ENCODE measurements at places on chromosomes 2 and 18.

- no peak for DNase-seq
Measured at GRCh38 chr2:139020287-139020686, 240.1 kb upstream of the NXPH2 start.

DNA sequence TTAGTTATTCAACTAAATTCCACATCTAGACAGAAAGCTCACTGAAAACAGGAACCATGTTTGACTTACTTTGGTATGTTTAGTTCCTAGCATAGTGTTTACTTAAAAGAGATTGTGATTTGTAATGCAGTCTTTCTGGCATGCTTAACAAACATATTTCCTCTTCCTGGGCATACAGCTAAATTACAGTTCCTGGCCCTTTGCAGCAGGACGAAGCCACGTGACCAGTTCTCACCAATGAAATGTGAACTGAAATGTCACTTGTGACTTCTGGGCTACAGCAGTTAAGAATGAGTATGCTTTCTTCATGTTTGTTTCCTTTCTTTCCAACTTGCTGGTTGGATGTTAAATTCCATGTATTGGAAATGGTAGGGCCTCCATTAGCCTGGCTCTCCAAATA, 330.5 kb downstream of the FIGN start:
- DNase-seq: no peak

- DNase-seq: peak; percentile 88
Measured at GRCh38 chr2:205868773-205869333, 186.6 kb downstream of the NRP2 start.

- DNase-seq: no peak
Measured at GRCh38 chr18:51999351-51999750, 340.6 kb upstream of the DCC start.

GRCh38 chr2:107645586-107645985, 181.1 kb upstream of the RGPD4 start:
- DNase-seq: no peak

DNA sequence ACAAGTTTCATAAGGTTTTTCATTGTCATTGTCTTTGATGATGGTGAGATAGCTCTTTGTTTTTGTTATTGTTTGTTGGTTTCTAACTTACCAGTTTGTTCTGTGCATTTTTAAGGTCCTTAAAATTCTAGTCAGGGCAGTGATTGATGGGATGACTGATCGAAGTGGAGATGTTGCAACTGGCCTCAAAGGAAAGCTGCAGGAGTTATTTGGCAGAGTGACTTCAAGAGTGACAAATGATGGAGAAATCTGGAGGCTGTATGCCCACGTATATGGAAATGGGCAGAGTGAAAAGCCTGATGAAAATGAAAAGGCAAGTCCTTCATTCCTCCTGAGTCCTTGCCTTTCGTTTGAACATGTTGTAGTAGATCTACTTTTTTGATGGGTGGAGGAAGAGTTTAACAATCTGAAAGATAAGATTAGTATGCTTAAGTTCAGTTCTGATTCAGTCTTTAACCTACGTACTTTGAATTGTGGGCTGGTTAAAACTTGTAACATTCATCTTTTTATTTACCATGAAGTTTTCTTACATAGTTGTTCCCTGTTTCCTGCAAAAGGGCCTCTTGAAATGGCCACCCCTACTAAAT, 135.8 kb upstream of the LTBP1 start:
- peak; percentile 56 for DNase-seq

DNA sequence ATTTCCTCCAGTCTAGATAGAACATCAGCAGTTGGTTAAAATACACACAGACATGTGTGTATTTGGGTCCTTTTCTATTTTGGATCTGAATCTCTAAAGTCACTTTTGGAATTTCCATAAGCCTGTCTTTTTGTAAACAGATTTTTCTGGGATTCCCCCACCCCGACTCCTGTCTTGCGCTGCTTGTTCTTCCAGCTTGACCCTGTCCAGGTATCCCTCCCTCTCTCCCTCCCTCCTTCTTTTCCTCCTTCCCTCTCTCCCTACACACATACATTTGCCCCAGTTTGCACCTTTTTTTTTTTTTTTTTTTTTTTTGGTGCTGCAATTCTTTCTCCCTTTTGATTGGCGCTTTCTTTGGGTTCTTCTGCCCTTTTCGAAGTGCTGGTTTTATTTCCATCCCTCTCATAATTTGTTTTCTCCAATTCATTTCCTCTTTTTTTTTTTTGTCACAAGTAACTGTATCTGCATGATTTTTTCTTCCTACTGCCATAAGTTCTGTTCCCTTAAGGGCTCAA, 114.8 kb upstream of the SERTAD2 start:
- no peak for DNase-seq

DNA sequence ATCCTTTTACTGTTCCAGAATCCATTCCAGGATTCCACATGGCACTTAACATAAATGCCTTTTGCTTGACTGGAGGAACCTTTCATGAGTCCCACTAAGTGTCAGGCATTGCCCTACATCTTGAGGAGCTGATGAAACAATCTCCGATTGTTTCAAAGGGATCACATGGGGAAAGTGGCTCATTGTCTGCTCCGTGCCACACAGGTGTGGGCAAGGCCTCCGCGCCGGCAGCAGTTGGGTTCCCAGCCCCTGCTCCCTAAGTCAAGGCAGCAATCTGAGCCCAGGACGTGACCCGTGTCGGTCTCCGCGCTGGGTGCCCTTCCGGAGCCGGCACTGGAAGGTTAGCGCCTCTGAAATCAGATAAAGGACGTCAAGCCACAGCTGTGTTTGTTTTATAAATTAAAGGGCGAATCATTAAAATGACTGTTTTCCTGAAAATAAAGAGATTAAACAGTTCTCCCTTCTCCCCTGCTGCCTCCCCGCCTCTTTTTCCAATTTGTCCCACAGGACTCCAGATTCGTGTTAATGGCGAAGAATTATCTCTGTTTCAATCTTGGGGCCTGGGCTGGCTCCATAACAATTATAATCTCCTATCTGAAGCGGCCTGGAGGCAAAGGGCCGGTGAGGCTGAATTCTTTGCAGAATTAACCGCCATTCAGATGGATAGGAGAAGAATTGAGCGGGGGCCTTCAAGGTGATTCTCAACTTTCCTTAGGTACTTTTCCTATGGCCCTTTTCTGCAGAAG, 84.3 kb upstream of the FZD7 start:
- DNase-seq: no peak

- no peak for DNase-seq
Measured at GRCh38 chr2:9385841-9386240, 37.5 kb downstream of the ITGB1BP1 start.

- peak; percentile 35 for DNase-seq
Measured at GRCh38 chr18:3055186-3055728, 42.3 kb upstream of the LPIN2 start.

DNA sequence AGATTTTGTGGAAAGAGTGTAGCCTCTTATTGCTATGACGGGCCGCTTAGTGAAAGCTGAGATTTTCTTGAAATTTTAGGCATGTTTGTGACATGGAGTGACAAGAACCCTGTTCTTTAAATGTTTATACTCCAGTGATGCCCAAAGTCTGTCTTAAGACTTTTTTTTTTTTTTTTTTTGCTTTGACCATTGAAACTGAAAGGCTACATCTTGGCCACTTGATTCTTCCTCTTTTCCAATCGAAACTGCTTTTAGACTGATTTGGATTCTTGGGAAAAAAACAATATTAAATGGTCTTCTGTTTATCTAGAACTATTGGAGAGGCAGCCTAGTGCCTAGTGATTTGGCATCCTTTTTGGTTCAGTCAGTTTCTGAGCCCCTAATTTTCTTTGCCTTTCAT, 2.4 kb upstream of the SLC8A1 start:
- DNase-seq: no peak

- DNase-seq: peak; percentile 73
Measured at GRCh38 chr2:213161759-213162515, 10.5 kb upstream of the IKZF2 start.

DNA sequence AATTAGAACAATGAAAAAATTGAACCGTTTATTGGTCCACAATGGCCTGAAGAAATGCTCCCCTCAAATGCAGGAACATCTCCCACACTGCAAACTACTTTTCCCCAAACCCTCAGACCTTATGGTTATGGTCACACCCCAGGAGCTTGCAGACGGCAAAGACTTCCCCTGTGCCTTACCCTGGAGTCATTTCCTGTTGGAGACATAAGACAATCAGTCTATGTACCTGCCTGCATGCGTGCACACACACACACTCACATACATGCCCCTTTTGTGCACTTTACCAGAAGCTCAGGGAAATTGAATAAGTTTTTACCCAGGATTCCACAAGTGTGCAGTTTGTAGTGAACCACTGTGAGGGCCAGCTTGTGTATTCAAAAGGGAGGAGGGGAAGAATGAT, 281.9 kb upstream of the CELF4 start:
- DNase-seq: no peak

DNA sequence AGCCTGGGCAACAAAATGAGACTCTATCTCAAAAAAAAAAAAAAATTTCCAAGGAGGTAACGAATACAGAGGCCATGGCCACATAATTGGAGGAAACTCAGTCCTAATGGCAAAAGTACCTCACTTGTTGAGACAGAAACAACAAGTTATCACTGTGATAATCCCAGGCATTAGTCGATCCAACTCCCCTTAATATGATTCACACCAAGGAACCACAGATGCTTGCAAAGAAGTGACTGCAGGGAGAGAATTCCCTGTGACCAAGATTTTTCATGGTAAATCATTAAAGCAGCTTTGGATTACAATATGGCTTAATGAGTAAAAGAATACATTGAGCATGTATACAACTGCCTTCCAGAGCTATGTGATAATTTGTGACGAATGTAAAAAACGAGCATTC, 80.4 kb upstream of the RNU4ATAC start:
- no peak for DNase-seq

- DNase-seq: peak; percentile 17
Measured at GRCh38 chr2:62292190-62292589, 96.3 kb downstream of the B3GNT2 start.

DNA sequence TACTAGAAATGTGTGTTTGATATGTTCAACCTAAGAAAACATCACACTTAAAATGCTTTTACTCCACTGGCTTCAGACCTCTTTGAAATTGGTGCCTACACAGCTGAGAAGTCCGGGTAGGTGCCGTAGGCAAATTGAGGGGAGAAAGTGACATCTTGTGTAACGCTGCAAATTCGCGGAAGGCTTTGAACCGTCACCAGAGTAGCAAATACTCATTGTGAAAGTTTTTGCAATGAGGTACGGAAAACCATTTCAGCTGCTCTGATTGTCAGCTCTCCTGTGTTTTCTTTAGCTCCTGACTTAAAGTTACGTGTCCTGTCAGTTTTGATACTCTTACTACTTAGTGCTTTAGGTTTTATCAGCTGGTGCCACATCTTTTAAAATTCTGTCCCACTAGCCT, 224.5 kb downstream of the FAM210A start:
- no peak for DNase-seq

GRCh38 chr2:69704446-69704845, 37.5 kb upstream of the ANXA4 start:
- no peak for DNase-seq

GRCh38 chr2:109032229-109032820, 43.3 kb upstream of the EDAR start:
- DNase-seq: no peak

DNA sequence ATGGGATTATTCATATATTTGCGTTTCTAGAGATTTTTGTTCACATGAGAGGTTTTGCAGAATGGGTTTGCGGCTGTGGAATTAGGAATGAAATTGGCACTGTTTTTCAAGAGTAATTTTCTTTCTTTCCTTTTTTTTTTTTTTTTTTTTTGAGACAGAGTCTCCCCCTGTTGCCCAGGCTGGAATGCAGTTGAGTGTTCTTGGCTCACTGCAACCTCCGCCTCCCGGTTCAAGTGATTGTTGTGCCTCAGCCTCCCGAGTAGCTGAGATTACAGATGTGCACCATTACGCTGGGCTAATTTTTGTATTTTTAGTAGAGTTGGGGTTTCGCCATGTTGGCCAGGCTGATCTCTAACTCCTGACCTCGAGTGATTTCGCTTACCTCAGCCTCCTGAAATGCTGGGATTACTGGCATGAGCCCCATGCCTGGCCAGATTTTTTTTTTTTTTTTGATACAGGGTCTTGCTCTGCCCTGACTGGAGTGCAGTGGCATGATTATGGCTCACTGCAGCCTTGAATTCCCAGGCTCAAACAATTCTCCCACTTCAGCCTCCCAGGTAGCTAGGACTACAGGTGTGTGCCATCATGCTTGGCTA, 65.3 kb downstream of the MIB1 start:
- DNase-seq: peak; percentile 7

DNA sequence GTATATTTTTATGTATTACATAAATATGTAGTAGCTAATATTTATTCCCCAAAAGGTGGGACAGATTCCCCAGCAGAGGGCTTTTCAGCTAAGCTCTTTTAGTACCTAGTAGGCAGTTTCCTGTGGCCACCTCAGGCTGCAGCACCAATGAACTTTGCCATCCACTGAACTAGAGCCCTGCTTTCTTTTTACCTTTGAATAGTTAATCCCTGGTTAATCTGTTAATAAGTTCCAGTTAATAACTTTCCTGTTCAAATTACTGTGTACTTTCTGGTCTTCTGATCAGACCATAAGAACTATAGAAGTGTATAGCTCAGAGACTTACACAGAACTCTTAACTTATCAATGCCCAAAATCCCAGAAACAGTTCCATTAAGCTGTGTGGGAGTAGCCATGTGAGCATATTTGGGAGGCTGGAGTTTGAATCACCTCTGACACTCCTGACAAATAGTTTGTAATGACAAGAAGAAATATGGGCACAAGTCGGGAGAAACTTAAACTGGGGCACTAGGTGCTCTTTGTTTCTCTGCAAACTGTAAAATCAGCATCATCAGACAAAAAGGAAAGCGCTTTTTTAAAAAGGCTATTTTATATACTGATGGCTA, 40.0 kb downstream of the ASXL2 start:
- DNase-seq: no peak

- no peak for DNase-seq
Measured at GRCh38 chr2:199740111-199740428, 110.9 kb downstream of the FTCDNL1 start.

GRCh38 chr18:39587586-39587985, 2022.0 kb upstream of the CELF4 start:
- peak; percentile 25 for DNase-seq

- peak; percentile 59 for DNase-seq
Measured at GRCh38 chr18:76553715-76554546, 58.9 kb upstream of the ZNF516 start.

GRCh38 chr2:238493411-238493810, 66.7 kb downstream of the ASB1 start:
- DNase-seq: no peak
